ENCODE measurements at places on chromosomes 5 and 9.

DNA sequence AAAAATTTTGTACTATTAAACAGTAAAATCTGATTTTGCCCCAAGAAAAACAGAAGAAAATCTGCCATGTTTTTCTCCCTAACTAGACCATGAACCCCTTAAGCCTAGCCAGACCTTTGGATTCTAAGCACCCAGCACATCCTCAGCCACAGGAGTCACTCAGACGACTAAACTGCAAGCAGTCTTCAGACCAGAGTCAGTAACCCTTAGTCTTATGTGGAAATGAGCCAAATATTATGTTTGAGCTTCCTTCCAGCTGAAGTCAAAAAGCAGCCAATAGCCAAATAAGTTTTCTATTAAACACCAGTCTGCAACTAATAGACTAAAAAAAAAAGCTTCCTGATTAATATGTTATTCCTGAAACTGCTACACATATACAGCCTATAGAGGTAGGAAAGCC, 47.4 kb downstream of the GOLPH3 start:
- DNase-seq, result no peak

- DNase-seq, result no peak
These were observed 18.1 kb downstream of the SLC12A2 start for GRCh38 chr5:128101676-128102075.

- no peak for DNase-seq
These were observed 78.3 kb downstream of the TSSK1B start for GRCh38 chr5:113356487-113356886.

DNA sequence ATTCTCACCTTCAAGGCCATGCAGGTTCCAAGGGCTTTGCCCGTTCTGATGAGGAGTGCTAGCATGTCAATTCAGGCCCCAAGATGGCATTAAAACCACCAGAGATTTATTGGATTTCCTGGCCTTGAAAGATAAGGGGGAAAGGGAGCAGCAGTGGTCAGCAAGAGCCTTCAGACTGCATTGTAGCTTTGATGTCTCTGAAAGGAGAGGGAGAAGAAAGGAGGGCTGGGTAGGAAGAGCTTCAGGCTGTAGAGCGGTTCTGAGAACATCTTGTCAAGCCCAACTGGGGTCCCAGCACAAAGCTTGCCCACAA, 41.8 kb upstream of the FGF1 start:
- no peak for DNase-seq

GRCh38 chr5:93850311-93850710, 108.9 kb upstream of the POU5F2 start:
- no peak for DNase-seq

DNA sequence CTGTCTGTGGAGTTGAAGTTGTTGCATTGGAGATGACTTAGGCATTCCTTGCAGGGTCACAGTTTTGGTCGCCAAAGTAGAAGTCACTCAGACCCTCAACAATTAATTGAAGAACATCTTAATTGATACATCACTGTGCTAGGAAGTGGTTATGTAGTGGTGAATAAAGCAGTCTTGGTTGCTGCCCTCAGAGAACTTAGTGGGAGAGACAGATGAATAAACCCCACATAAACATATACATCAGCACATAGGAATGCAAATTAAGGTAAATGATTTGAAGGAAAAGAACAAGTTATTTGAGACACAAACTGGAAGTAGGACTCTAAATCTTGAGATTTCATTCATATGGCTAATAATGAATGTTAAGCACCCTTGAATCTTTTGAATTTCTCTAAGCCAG, 25.7 kb downstream of the FAM174A start:
- DNase-seq, result no peak

- no peak for DNase-seq
These were observed 133.6 kb upstream of the CDKN2B start for GRCh38 chr9:22142671-22143070.

DNA sequence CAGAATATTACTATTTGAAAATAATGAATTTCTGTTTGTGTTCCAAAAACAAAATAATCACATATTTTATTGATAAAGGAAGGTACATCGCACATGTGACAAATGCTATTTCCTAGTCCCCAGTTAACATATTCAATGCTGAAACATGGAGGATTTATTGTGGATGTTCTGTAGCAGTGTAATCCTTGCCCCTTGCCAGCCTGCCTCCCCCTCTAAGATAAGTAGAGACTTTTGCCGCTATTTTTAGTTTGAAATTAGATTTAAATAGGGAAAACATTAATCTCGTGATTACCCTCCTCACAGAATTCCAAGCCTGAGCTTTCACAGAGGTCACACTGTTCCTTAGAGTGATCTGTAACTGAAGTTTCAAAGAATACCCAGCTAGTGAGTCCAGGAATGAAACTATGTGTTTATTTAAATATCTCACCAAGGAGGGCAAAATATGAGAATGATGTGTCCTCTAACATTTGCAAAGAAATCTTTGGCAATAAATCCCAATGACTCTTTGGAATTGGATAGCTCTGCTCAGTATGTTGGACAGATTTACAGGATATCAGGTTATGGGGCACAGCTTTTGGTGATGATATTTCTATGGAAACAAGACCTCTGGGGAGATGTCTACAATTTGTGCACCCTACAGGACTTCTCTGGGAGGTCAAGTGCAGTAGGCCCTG, 17.3 kb downstream of the CTXN3 start:
- DNase-seq, result no peak

DNA sequence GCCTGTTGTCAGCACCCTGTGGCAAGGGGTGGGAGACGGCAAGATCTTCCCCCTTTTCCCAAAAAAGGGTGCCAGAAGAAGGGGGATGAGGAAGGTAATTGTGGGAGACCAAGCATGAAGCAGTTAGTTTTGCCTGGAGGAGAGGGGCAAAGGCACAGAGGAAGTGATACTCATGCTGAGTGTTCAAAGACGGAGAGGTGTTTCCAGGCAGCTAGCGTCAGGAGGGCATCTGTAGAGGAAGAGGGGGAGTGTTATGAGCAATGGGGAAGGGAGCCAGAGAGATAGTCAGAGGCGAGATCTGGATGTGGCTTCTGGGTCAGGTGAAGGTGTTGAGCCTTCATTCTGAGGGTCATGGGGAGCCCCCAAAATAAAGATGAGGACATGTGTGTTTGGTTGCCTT, 26.9 kb upstream of the ADAM19 start:
- no peak for DNase-seq

- no peak for DNase-seq
These were observed 158.5 kb upstream of the RGS7BP start for GRCh38 chr5:64347309-64347708.

DNA sequence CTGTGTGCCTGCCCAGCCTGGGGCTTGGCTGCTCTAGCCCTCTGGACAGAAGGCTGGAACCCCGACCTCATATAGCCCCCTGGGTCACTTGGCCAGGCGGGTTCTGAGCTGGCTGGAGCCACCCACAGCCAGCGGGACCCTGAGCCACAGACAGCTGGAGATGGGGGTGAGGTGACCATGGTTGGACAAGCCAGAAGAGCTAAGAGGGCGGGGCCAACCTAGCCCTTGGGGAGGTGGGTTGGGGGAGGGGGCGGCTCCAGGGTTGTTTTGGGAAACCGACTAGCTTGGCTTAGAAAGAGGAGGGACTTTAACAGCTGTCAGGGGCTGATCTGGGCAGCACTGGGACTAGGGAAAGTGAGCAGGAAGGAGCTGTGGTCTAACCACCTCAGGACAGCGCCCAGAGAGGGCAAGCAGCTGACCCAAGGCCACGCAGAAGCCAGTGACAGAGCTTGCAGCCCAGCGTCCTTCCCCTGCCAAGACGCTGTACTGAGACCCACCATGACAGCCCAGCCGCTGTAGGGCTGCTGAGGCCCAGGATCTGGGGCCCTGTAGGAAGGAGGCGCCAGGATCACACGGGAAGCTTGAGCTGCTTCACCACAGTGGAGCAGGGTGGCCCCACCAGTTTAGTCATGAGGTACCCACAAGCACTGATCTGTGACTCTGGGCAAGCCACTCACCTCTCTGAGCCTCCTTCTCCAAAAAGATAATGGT, 2.2 kb downstream of the AIF1L start:
- no peak for DNase-seq
